ENCODE measurements at places on chromosomes 7 and 10.

DNA sequence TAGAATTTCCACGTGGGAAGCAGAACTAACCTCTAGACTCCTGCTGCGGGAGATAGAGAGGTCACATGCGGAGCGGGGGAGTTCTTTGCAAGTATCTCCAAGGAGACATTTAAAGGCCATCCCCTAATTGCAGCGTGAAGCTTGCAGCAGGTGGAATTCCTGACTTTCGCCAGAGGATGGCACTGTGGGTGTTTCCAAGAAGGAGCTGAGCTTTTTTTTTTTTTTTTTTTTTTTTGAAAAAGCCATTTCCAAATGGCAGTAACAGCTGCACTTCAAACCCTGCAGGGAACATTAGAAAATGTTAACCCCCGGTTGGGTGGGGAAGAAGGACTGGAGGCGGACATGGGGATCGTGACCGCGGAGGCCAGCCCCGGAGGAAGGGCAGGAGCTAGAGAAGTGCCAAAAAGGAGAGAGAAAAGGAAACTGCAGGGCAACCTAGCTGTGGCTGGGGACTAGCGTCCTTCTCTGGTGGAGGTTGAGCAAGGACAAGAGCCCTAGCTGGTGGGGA lies 487.7 kb downstream of the TYW1 start:
- DNase-seq = peak; percentile 52

GRCh38 chr7:18320422-18320821 lies 175.1 kb upstream of the HDAC9 start:
- DNase-seq = peak; percentile 6

GRCh38 chr10:131160219-131160875 lies 151.2 kb downstream of the TCERG1L start:
- no peak for DNase-seq

- peak; percentile 61 for DNase-seq
Measured at GRCh38 chr10:35387768-35388167, 51.5 kb downstream of the CCNY start.

DNA sequence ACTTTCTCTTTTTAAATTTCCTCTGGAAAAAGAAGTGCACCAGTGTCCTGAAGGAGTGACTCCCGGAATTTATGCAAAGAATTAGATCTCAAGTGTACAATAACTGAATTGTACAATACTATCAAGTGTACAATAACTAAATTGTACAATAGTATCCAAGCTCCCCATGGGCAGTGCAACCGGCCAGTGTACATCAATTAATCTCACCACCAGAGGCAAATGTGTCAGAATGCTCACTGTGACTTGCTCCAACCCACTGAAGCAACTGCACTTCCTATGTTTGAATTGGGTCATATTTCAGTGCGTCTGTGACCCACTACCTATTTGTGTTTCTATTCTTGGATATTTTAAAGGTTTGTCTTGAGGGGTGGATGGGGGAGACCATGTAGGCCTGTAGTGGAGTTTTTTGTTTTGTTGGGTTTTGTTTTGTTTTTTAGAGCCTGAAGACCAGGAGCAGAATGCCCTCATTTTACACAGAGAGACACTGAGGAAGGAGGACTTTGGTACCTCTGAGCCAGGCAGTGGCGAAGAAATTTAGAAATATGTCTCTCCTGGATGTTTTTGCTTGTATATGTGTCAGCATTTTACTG lies 78.5 kb upstream of the CTTNBP2 start:
- peak; percentile 25 for DNase-seq

- DNase-seq = no peak
Measured at GRCh38 chr10:131126321-131127137, 185.0 kb downstream of the TCERG1L start.

DNA sequence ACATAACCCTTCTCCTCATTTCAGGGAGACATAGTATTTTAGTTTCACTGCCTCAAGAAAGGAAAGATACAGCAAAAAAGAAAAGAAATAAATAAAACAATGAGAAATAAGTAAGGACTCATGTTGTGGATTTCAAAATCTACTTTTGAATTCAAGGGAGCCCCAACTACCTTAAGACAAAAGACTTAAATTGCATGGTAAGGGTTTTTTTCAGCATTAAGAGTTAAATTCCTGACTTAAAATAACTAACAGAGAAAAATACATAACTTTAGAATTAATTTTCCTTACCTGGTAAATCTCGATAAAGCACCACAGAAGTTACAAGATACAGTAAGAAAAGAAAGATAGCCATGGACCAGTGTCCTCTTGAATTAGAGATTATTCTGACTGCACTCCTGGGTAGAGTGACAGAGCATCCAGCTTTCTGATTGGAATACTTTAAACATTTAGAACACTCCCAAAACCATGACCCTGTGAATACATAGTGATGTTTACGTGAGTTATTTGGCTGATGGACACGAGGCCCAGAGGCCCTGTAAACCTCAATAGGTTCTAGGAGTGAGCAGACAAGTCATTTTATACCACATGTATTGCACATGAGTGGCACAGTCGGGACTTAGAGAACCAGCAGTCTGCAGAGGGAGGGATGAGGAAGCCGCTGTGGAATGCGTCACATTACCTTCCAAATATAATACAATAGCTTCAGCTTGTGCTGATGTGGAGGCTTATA lies 292.5 kb upstream of the SEMA3C start:
- no peak for DNase-seq
